IPS DF 6.9 (cell line): ENCODE measurements at places on chromosomes 12 and 14.

DNA sequence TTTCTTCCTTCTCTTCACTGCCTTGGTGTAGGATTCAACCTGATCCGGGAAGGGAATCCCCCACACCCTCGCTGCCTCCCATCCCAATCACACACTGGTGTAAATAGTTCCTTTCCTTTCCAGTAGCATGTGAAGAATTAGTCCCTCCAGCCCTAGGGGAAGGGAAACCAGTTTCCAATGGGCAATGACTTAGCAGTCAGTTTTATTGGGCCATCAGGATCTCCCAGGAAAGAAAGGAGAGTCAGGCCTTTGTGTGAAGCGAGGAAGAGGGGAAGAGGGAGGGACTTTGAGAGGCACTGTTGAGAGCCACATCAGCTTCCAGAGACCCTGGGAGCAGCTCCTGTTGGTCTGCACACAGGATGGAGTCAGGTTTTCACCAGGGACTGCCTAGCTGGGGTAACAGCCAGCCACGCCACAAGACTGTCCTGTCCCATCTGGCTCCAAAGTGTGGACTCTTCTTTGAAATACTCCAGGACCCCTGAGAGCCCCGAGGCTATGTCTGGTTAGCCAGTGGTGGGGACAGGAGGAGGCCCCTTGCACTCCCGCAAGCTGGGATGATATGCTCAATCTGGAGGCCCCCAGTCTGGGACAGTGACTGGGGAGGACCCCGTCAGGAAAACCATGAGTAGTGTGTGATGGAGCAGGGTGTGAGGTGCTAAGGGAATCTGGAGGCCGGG lies 27.9 kb downstream of the MOAP1 start:
- H3K27me3 ChIP-seq = no peaks in the 10 kb centered on the region
- no peaks in the 10 kb centered on the region for H3K36me3 ChIP-seq
- no peak for DNase-seq
- no peak overlapping the region for H3K27ac ChIP-seq

DNA sequence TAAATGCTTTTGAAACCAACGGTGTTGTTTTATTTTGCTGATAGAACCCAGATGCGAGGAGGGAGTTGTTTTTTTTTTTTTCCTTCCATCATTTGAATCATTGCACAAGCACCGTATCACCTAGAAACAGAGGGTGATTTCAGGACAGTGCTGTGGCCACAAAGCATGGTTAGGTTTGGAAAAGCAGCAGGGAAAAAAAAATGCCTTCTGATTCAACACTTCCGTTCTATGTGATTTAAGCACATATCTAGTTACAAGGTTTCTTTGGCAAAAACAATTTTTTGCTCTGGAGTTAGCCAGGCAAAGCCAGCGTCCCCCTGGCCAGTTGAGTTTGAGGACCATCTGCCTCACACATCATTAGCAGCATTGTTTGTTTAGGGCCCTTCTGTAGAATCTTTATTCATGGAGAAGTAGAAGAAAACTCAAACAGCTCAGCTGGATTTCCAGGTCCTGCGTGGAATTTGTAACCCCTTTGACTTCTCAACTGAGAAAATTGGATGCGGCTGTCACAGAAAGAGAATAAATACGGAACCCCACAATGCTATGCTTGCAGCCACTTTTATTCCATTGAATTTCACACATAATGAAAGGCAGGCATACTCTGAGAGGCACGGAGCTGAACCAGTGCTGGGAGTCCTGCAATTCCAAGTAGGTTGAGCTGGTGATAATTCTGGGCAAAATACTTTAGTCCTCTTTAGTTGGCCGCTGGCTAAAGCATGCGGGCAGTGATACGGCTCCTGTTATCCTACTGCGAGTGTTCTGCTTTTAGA lies 17.0 kb upstream of the WNT5B start:
- DNase-seq = no peak
- no peak overlapping the region for H3K27ac ChIP-seq

DNA sequence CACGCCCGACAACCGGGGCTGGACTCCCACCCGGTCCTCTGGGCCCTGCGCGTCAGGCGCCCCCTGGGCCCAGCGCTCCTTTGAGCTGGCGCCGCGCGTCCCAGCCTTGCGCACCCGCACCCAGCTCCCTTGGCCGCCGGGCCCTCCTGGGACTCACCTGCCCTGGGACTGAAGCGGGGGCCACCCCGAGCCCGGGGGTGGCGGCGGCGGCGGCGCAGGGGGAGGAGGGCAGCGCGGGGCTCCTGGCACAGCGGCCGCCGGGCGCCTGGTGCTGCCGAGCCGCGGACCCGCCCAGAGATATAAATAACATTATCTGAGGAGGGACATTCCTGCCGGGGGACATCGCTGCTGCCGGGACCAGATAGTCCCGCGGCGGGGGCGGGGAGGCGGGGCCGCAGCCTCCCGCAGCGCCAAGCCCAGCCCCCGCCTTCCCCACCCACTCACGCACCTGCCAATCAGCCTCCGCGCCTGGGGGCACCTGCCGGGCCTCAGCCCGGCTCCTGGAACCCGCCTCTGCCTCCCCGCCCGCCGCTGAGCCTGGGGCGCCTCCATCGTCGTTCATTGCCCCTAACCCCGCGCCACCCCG lies at the start of gene SPTB:
TSS of gene SPTB (minus strand) at position 273 of the 586 bp plus-strand sequence. CDS start 56,813 bp downstream, outside the sequence.
- no peak within 1 kb of the TSS for H3K27ac ChIP-seq
- H3K4me3 ChIP-seq = peak within 1 kb of the TSS; percentile 73; the same call in 1 of the 2 replicates
- H3K27me3 ChIP-seq = peaks cover 8% of the 10 kb centered on the region; the same call in 1 of the 2 replicates
- H3K4me1 ChIP-seq = no peaks in the 10 kb centered on the region

GRCh38 chr12:111413442-111414086 lies 7.8 kb downstream of the SH2B3 start:
- no peak overlapping the region for H3K4me3 ChIP-seq
- DNase-seq = no peak
- H3K27me3 ChIP-seq = no peaks in the 10 kb centered on the region
- H3K4me1 ChIP-seq = peaks cover 19% of the 10 kb centered on the region
- H3K36me3 ChIP-seq = peaks cover 2% of the 10 kb centered on the region; the same call in 1 of the 2 replicates

DNA sequence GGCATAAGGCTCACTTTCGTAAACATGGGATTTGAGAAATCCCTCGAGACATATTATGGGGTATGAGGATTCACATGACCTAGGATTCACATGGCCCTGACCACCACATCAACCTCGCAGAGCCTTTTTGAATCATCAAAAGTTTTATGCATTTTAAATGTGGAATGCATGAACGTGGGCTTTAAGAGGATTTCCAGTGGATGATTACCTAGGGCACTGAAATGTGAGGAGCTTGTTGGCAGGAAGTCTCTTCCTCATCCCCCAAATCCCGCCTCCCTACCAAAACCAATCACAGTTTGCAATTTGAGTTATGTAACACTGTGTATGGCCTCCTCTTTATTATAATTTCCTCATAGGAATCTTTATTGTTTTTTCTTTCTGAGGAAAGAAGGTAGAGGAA lies 659.6 kb upstream of the TBX3 start:
- no peak for DNase-seq
- no peaks in the 10 kb centered on the region for H3K36me3 ChIP-seq
- H3K4me3 ChIP-seq = no peak overlapping the region
- no peaks in the 10 kb centered on the region for H3K27me3 ChIP-seq

- no peak for DNase-seq
- no peak overlapping the region for H3K27ac ChIP-seq
- H3K27me3 ChIP-seq = no peaks in the 10 kb centered on the region
- no peaks in the 10 kb centered on the region for H3K36me3 ChIP-seq
Observed at GRCh38 chr12:87820524-87821202, 208.5 kb downstream of the C12orf50 start.

DNA sequence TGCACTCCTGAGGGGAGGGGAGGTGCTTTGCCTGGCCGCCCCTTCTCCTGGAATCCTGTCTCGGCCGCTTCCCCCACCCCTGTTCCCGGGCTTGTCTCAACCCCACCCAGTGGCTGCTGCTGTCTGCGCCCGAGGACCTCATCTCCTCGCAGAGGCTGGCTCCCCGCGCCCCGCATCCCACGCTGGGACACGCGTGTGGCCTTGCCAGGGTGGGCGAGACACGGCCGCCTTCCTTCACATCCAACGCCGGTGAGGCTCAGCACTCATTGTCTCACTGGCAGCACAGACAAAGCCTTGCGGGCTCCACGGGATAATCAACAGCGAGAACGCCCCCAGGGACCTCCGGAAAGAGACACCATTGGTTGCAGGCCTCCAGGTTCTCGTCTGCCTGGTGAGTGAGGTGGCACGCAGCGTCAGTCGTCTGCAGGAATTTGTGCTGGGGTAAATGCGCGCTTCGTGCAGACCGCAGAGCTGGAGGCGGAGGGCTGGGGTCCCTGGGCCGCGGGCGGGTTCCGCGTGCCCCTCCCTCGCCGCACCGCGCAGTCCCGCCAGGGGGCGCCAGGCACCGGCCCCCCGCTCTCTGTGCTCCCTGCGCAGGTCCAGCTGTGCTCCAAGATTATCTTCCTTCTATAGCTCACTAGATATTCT lies 26.8 kb downstream of the CCDC177 start:
- no peak for DNase-seq
- peaks cover 2% of the 10 kb centered on the region; the same call in 1 of the 2 replicates for H3K4me1 ChIP-seq
- peak overlapping the region; percentile 31; the same call in 1 of the 2 replicates for H3K4me3 ChIP-seq
- H3K27me3 ChIP-seq = no peaks in the 10 kb centered on the region
- no peaks in the 10 kb centered on the region for H3K36me3 ChIP-seq

- H3K4me1 ChIP-seq = no peaks in the 10 kb centered on the region
- no peak for DNase-seq
- no peaks in the 10 kb centered on the region for H3K27me3 ChIP-seq
- H3K4me3 ChIP-seq = no peak overlapping the region
- no peaks in the 10 kb centered on the region for H3K36me3 ChIP-seq
Observed at GRCh38 chr12:49478949-49479664, 59.7 kb upstream of the KCNH3 start.

- no peak for DNase-seq
- H3K4me1 ChIP-seq = no peaks in the 10 kb centered on the region
- H3K36me3 ChIP-seq = peaks cover 1% of the 10 kb centered on the region; the same call in 1 of the 2 replicates
- H3K27ac ChIP-seq = no peak overlapping the region
Observed at GRCh38 chr14:104781271-104782077, 14.1 kb downstream of the AKT1 start.

DNA sequence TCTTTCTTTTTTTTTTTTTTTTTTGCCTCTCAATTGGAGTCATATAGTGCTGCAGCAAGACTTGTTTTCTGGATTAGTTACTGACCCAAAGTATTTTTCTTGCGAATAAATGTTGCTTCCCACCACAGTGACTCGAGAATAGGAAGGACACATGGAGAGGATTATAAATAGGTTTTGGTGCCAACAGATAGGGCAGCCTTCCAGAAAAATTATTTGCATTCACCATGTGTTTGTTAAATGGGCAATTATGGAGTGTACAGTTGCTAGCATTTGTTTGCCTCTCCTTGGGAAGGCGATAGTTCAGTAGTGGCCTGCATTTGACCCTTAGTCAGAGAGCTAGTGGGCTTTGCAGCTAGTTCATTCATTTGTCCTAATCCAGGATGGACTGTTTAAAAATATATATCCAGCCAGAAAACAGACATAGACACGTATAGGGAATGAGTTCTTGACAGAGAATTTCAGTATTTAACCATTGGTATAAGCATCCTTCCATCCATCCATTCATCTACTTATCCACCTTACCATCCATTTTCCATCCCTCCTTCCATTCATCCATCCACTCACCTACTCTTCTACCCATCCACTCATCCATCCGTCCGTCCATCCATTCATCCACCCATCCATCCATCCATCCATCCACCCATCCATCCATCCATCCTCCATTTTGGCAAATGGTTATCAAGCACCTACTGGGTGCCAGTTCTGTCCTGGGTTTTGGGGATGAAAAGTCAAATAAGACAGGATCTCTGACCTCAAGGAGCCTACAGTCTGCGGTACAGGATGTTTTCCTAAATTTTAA lies 67.5 kb downstream of the CHST11 start:
- H3K27me3 ChIP-seq = no peaks in the 10 kb centered on the region; the same call in 1 of the 2 replicates
- no peak overlapping the region for H3K27ac ChIP-seq
- DNase-seq = no peak
- no peaks in the 10 kb centered on the region for H3K36me3 ChIP-seq
- peaks cover 5% of the 10 kb centered on the region for H3K4me1 ChIP-seq

- no peak within 1 kb of the TSS for H3K27ac ChIP-seq
- DNase-seq = no peak
- H3K4me3 ChIP-seq = no peak within 1 kb of the TSS
- H3K27me3 ChIP-seq = no peaks in the 10 kb centered on the region
- H3K36me3 ChIP-seq = no peaks in the 10 kb centered on the region
- no peaks in the 10 kb centered on the region for H3K4me1 ChIP-seq
Observed at GRCh38 chr14:91244501-91244901, at the start of gene GPR68. GPR68 (minus strand) TSS chr14:91244704; CDS start chr14:91235050, 9,654 bp downstream.

GRCh38 chr12:4433745-4434058 lies 11.9 kb downstream of the FGF6 start:
- no peaks in the 10 kb centered on the region for H3K4me1 ChIP-seq
- no peaks in the 10 kb centered on the region for H3K36me3 ChIP-seq
- H3K27ac ChIP-seq = no peak overlapping the region
- no peaks in the 10 kb centered on the region for H3K27me3 ChIP-seq
- H3K4me3 ChIP-seq = no peak overlapping the region

- no peaks in the 10 kb centered on the region for H3K27me3 ChIP-seq
- no peaks in the 10 kb centered on the region for H3K4me1 ChIP-seq
- H3K27ac ChIP-seq = no peak overlapping the region
- no peaks in the 10 kb centered on the region for H3K36me3 ChIP-seq
- no peak overlapping the region for H3K4me3 ChIP-seq
Observed at GRCh38 chr12:41034686-41035085, 153.4 kb upstream of the PDZRN4 start.

- H3K4me1 ChIP-seq = no peaks in the 10 kb centered on the region
- H3K27me3 ChIP-seq = no peaks in the 10 kb centered on the region
- no peak overlapping the region for H3K27ac ChIP-seq
- H3K36me3 ChIP-seq = no peaks in the 10 kb centered on the region
- no peak overlapping the region for H3K4me3 ChIP-seq
- DNase-seq = no peak
Observed at GRCh38 chr12:129696405-129696804, 207.4 kb downstream of the TMEM132D start.

DNA sequence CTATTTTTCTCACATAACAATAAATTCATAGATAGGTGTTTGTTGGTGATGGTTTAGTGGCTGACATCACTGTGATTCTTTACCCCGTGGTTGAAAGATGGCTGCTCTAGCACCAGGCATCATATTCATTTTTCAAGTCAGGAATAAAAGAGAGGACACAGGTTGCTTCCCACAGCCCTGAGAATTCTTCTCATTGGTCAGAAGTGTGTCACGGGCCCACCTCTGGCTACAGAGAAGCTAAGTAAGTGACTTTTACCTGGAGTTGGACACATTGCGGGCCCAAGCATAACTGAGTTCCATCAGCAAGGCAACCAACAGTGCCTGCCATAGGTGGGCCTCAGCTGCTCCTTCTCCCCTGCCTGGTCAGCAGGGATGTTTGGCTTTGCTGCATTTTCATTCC lies 27.6 kb upstream of the FGF23 start:
- no peaks in the 10 kb centered on the region for H3K4me1 ChIP-seq
- no peak overlapping the region for H3K4me3 ChIP-seq
- no peak overlapping the region for H3K27ac ChIP-seq

DNA sequence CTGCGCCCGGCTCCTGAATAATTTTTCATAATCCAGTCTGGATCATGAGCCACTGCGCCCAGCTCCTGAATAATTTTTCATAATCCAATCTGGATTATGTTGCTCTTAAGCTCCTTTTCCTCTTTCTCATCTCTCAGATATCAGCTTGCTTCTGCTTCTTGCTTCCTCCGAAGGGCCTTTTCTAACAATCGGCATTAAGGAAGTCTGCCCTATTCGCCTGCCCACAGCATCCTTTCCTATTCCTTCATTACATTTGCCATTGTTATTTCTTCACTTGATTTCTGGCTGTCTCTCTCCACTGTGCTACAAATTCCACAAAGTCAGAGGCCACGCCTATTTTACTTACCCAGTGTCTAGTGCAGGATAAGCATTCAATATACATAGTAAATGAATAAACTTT lies 83.5 kb downstream of the TTC7B start:
- no peak overlapping the region for H3K4me3 ChIP-seq
- DNase-seq = no peak
- no peaks in the 10 kb centered on the region for H3K4me1 ChIP-seq
- H3K27me3 ChIP-seq = no peaks in the 10 kb centered on the region
